Activated T-helper 2 cell treated with anti-CD3 and anti-CD28 coated beads, Interferon-gamma antibody, Interleukin-2, Interleukin-4, amounts not matched to agents 10 μg/mL and 5 μg/mL and 100 μg/mL, durations not matched to agents 14 hours and 24 hours and 36 hours (primary cell): ENCODE measurements at places on chromosomes 13 and 19. TPM values are rescaled to one million over a fixed set of nuclear protein-coding genes. Genes with fewer than 3 reads are reported as not detected.

DNA sequence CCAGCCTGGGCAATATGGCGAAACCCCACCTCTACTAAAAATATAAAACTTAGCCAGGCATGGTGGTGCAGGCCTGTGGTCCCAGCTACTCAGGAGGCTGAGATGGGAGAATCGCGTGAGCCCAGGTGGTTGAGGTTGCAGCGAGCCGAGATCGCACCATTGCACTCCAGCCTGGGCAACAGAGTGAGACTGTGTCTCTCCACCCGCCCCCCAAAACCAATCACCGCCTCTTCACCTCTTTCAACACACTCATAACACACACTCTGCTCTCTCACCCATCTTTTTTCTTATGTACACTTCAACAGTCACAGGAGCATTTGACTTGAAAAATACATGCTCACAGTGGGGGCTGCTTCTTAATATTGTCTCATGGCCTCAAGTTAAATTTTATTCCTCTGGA lies 76.8 kb downstream of the ESD start:
- H3K4me1 ChIP-seq, result peaks cover 8% of the 10 kb centered on the region
- peaks cover 28% of the 10 kb centered on the region for H3K36me3 ChIP-seq
- no peak for DNase-seq
- H3K4me3 ChIP-seq, result no peak overlapping the region
- H3K27me3 ChIP-seq, result no peaks in the 10 kb centered on the region

DNA sequence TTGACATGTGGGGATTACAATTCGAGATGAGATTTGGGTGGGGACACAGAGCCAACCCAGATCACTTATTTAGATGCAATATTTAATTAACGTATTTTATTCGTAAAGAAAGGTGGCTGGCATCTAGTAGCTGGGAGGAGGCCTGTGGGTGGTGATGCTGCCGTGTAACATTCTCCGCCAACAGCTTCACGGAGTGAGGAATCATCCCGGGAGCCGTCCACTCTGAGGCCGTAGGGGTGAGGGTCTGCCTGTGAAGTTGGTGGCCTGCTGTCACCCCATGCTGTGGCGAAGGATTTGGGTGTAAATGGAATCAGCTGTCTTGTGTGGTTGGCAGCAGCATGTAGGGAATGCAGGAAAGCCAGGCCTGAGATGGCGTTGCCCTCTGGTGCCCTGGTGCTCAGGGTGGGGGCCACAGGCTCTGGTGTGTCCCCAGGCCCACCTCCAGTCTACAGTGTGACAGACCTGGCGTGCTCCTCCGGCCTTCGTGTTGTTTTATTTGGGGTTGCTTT lies 3.3 kb upstream of the TEX29 start:
- H3K27me3 ChIP-seq, result no peaks in the 10 kb centered on the region
- H3K4me3 ChIP-seq, result no peak overlapping the region
- H3K27ac ChIP-seq, result no peak overlapping the region
- peaks cover 6% of the 10 kb centered on the region for H3K36me3 ChIP-seq

DNA sequence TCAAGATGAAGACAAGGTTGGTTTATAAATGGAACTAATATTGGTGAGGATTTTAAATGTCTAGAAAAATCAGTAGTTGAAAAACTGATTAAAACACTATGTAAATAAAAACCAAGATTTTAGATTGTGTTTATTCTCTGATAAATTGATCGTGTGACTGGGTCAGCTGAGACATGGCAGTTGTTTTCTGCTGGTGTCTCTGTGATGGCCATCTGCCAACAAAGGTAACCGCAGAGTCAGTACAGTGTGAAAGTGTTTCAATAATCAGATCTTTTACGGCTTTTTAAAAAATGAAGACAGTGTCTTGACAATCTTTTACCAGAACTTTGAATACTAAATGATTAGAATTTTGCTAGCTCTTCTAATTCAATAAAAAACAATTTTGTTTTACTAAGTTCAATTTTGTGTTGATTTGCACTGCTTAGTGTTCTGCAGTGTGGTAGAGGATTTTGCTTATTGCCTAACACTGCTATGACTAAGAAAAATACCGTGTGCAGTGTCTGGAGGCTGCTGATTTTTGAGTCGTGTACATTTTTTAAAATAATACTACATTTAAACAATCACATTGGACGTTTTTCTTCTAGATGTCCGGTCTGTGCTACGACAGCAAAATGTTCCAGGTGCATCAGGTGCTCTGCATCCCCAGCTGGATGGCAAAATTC lies 32.7 kb upstream of the GPR183 start:
- peak overlapping the region; percentile 42 for H3K27ac ChIP-seq
- H3K36me3 ChIP-seq, result peaks cover 78% of the 10 kb centered on the region
- H3K4me3 ChIP-seq, result peak overlapping the region; percentile 50
- no peaks in the 10 kb centered on the region for H3K27me3 ChIP-seq
- H3K4me1 ChIP-seq, result peaks cover 51% of the 10 kb centered on the region
- no peak for DNase-seq

DNA sequence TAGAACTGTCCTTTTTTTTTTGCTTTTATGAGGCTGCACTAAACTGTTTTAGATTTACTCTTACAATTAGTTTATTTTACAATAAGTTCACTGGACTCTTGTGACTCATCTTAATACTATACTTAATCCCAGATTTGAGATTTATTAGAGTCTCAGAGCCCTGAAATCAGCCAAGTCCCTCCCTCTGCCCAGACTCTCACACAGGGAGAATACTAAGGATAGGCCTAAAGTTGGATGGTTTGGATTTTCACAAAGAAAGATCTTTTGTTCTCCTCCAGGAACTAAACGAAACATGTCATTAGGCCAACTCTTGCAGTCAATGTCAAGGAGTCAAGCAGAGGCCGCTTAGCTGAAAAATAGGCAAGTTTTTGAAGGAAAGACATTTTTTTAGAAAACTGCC lies 42.7 kb upstream of the MIR17HG start:
- no peak overlapping the region for H3K4me3 ChIP-seq
- H3K36me3 ChIP-seq, result no peaks in the 10 kb centered on the region
- H3K27ac ChIP-seq, result no peak overlapping the region
- no peaks in the 10 kb centered on the region for H3K4me1 ChIP-seq
- no peak for DNase-seq

DNA sequence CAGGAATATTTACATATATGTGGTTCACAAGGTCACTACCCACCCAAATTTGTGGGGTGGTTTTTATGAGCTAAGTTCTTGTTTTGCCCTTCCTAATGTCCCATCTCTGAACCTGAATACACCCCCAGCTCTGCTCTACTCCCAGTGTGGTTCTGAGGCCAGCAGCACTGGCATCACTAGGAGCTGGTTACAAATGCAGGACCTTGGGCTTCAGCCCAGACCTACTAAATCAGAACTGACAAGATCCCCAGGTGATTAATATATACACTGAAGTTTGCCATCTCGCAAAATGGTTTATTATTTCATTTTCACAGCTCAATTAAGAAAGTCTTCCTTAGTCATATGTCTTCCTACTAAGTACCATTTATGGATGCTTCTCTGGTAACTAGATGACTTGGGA lies 67.9 kb downstream of the FOXO1 start:
- peak overlapping the region; percentile 73 for H3K27ac ChIP-seq
- peak overlapping the region; percentile 14 for H3K4me3 ChIP-seq
- H3K36me3 ChIP-seq, result peaks cover 9% of the 10 kb centered on the region
- DNase-seq, result no peak
- no peaks in the 10 kb centered on the region for H3K27me3 ChIP-seq

- H3K27me3 ChIP-seq, result peaks cover 32% of the 10 kb centered on the region
- no peak for DNase-seq
These were observed 4.6 kb downstream of the CPAMD8 start for GRCh38 chr19:17021793-17022590.

- H3K36me3 ChIP-seq, result peaks cover 2% of the 10 kb centered on the region
- DNase-seq, result no peak
- no peak overlapping the region for H3K4me3 ChIP-seq
These were observed 62.2 kb downstream of the CYSLTR2 start for GRCh38 chr13:48715977-48716376.

DNA sequence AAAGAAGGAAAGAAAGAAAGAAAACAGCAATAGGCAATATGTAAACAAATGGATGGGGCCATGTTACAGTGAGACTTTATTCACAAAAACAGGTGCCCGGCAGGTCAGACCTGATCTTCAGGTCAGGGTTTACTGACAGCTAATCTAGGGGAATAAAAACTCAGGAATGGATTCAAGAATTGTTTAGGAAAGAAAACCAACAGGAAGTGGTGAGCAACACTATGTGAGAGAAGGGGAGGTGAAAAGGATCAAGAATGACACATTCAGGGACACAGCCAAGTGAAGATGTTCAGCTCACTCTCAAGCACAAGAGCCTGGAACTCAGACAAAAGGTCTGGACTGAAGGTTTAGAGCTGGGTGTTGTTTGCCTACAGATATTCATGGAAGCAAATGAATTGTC lies 244.5 kb downstream of the EFNB2 start:
- no peak overlapping the region for H3K27ac ChIP-seq
- no peaks in the 10 kb centered on the region for H3K27me3 ChIP-seq
- no peak for DNase-seq
- H3K4me3 ChIP-seq, result no peak overlapping the region

DNA sequence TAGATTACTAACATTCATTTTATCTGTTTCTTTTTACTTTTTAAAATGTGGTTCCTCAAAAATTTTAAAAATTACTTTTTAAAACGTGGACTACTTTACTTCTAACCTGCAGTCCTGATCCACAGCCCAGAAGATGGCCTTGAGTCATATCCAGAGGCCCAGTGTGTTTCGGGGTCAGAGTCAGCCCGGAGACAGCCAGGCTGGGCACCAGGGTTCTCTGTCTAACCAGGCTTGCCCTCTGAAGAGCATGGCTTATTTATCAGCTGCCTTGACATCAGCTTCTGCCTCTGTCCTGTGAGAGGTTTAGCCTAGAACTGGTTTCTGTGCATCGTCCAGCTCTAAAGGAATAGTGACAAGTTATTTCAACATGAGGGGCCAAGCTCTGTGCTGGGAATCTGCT lies 332.0 kb downstream of the FGF9 start:
- no peak overlapping the region for H3K27ac ChIP-seq
- no peak overlapping the region for H3K4me3 ChIP-seq
- H3K27me3 ChIP-seq, result no peaks in the 10 kb centered on the region
- DNase-seq, result no peak
- H3K36me3 ChIP-seq, result no peaks in the 10 kb centered on the region
- H3K4me1 ChIP-seq, result no peaks in the 10 kb centered on the region

GRCh38 chr13:75759531-75759930 lies 123.4 kb downstream of the LMO7 start:
- H3K36me3 ChIP-seq, result peaks cover 11% of the 10 kb centered on the region
- H3K4me3 ChIP-seq, result no peak overlapping the region
- H3K4me1 ChIP-seq, result peaks cover 63% of the 10 kb centered on the region
- no peak overlapping the region for H3K27ac ChIP-seq
- H3K27me3 ChIP-seq, result no peaks in the 10 kb centered on the region

GRCh38 chr19:40282920-40283319 lies 2.2 kb downstream of the AKT2 start:
- peaks cover 5% of the 10 kb centered on the region for H3K36me3 ChIP-seq
- peaks cover 36% of the 10 kb centered on the region for H3K4me1 ChIP-seq
- no peaks in the 10 kb centered on the region for H3K27me3 ChIP-seq

DNA sequence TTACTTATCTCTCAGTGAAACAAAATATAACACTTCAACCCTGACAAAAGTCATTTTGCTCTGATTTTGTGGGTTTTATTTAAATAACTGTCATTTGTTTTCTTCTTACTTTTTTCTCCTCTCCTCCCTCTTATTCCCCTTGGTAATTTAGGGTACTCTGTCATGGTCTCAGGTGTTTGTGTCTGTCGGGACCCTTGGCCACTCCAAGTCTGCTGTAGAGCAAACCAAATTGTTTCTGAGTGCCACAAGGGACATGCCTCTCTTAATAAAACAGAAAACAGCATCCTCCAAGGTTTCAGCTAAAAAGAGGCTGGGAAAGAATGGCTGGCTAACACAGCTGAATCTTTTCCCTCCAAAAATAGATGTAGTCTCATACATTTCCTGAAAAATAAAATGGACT lies 573.1 kb upstream of the KLF12 start:
- no peak overlapping the region for H3K4me3 ChIP-seq
- no peaks in the 10 kb centered on the region for H3K4me1 ChIP-seq
- DNase-seq, result no peak
- H3K27me3 ChIP-seq, result no peaks in the 10 kb centered on the region

GRCh38 chr13:33135097-33135496 lies 118.9 kb downstream of the KL start:
- H3K36me3 ChIP-seq, result peaks cover 11% of the 10 kb centered on the region
- no peak for DNase-seq
- no peak overlapping the region for H3K27ac ChIP-seq

GRCh38 chr19:53553865-53554791 lies 16.2 kb downstream of the ZNF331 start:
- H3K4me1 ChIP-seq, result peaks cover 16% of the 10 kb centered on the region
- no peaks in the 10 kb centered on the region for H3K27me3 ChIP-seq
- H3K36me3 ChIP-seq, result peaks cover 45% of the 10 kb centered on the region
- H3K4me3 ChIP-seq, result peak overlapping the region; percentile 89
- peak; percentile 86 for DNase-seq

DNA sequence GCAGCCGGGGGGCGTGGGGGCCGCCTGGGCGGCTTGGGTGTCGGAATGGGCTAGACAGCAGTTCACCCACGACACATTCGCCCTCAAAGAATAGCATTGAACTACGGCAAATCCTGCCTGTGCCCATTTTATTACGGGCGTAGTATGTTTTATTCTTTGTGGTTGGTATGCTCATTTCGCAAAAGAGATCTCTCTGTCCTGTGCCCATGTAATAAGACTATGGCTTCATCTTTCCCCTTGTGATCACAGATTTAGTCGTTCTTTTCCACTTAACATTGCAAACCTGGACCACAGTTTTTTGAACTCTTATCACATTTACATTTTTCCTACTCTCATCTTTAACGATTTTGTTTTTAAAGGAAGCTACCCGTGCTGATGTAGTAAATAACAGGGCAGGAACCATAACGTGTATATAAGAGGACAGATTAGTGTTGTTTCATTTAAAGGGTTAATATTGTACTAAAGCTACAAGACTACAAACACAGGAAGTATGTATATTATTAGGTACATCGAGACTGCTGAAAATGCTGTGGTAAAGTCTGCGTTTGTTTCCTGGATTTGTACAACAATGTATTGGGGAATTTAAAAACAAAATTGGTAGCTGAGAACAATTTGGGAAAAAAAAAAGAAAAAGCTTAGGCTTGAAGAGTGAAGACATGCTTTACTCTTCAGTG lies 3.2 kb upstream of the MYCBP2 start:
- peak overlapping the region; percentile 99 for H3K27ac ChIP-seq
- H3K4me3 ChIP-seq, result peak overlapping the region; percentile 99
- H3K27me3 ChIP-seq, result peaks cover 4% of the 10 kb centered on the region
- H3K36me3 ChIP-seq, result peaks cover 7% of the 10 kb centered on the region
- peaks cover 29% of the 10 kb centered on the region for H3K4me1 ChIP-seq

- no peak overlapping the region for H3K4me3 ChIP-seq
- H3K27me3 ChIP-seq, result no peaks in the 10 kb centered on the region
- H3K36me3 ChIP-seq, result no peaks in the 10 kb centered on the region
- no peak overlapping the region for H3K27ac ChIP-seq
- no peak for DNase-seq
- H3K4me1 ChIP-seq, result no peaks in the 10 kb centered on the region
These were observed 43.7 kb upstream of the F7 start for GRCh38 chr13:113061796-113062425.

The C19orf73 gene
- 1.7 and 2.3 TPM in 2 replicates for total RNA-seq

The RFPL4AL1 gene
- total RNA-seq, result not detected in 2 replicates

The KLK5 gene
- total RNA-seq, result not detected in 2 replicates

The ZNF682 gene
- total RNA-seq, result 4.8 TPM in 2 replicates

The FFAR2 gene
- total RNA-seq, result not detected in 2 replicates

The KRTDAP gene
- not detected in 2 replicates for total RNA-seq

The ADAT3 gene
- 9.1 and 9.9 TPM in 2 replicates for total RNA-seq
